ENCODE measurements at places on chromosomes 2 and 18.
A peak's percentile ranks its signal among the peaks of the same experiment; 100 is the strongest.

DNA sequence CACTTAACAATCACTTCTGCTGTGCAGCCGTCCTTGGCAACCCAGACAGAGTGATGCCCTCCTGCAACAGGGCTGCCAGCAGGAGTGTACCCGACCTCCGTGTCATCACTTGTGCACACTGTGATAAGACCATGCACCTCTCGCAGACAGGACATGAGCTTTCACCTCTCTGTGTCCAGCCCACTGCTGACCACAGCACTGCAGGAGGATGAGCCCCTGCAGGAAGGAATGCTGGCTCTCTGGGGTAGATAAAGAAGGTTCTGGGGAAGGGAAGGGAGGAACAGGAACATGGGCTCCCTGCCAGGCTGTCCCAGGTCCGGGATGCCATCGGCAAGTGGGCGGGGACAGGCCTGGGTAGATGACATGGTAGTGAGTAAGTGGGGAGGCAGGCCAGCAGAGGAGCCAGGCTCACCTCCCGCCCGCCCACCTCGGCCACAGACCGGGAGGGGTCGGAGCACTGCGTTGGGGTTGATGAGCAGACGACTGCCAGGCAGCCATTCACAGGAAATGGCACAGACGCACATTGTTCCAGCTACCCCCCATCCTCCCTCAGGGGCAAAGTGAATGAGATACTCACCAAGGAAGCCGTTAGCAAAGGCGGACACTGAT lies 18.6 kb upstream of the COL6A3 start:
- DNase-seq = no peak

GRCh38 chr2:212727751-212728150 lies 189.1 kb upstream of the ERBB4 start:
- no peak for DNase-seq

- DNase-seq = no peak
These were observed 34.9 kb downstream of the SULT1C2 start for GRCh38 chr2:108323619-108324018.

DNA sequence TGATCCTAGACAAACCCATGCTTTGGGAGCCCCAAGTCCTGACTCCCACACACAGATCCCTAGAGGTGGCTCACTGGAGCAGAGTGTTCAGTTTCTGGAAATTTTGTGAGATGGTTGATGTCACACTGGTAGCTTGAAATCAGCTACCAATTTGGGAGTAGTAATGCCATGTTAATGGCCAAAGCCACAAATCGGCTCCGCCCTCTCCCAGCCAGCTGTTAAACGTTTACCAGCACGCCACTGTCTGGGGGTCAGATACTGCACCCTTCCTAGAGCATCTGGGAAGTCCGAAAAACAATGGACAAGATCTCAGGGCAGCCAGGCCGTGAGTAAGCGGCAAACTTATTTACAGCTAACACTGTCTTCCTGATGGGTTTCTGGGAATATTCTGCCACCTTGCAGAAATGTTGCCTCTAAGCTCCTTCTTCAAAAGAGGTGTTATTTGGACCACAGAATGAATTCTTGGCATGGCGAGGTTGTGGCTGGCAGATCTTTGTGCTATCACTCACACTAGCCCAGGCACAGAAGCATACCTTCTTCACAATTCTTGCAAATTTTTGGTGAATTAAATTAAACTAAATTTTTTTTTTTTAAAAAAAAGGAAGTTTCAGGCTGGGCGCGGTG lies 60.2 kb upstream of the FZD7 start:
- DNase-seq = no peak

- no peak for DNase-seq
These were observed 110.9 kb upstream of the DNAJC10 start for GRCh38 chr2:182605166-182605565.

DNA sequence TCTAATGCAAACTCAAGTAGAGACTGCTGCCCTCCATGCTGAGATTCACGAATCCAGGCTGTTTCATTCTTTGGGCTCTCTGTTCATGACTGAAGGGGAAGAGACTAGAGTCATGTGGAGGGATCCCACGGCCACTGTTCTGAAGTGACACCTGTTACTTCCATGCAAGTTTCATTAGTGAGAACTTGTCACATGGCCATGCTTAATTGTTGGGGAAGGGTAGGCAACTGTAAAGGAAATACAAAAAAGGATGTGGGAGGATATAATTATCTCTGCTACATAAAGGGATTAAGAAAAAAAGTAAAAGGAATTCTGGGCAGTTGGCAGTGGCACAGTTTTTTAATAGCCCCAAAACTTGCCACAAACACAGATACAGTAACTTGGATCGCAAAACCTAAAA lies 28.0 kb upstream of the PSME4 start:
- no peak for DNase-seq

GRCh38 chr2:86123328-86123925 lies 17.4 kb downstream of the PTCD3 start:
- DNase-seq = no peak

DNA sequence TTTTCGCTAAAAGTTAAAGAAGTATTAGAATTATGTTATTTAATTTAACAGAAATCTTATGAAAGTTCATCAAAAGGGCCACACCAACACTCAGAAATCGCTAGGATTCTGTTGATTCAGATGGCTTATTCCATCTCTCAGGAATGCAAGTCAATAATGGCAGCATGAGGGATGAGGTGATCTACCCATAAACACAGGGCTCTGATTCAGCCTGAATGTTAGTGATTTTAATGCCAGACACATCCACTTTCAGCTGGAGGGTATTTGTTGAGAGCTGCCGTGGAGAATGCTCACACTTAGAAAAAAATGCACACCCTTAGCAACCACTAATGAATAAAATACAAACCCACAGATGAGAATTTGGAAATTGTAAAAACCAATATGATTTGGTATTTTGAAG lies 173.3 kb upstream of the ERBB4 start:
- no peak for DNase-seq

DNA sequence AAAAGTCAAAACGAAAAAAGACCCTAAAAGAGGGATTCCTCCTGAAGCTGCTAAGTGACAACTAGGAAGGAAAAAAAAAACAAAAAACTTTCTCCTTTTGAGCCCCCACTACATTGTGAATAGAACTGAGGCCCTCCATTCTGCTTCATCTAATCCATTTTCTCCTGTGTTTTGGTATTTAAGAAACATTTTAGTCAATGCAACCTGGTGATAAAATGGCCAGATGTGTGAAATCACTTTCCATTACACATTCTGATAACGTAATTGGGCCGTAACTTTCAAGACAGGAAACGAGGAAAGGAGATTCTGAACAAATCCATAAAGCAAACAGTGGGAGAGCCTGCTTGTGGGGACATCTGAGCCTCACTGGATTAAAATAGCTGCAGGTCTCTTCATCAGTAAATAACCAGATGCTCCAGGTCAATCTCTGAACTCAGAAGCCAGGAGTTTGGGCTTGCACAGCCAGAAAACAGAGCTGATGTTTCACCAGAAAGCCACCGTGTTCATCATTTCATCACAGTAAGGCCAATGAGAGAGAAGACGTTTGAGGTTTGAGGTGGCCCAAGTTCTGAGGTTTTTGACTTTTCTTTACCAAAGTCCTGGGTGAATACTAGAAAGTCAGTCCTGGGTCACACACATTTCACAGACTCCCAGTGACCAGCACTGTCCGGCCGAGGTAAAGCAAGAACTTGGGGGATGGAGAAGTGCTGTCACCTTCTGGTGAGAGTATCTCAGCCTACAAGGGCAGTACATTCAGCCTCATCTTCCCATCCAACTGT lies 47.8 kb downstream of the TGFA start:
- DNase-seq = no peak

- DNase-seq = no peak
These were observed 74.5 kb downstream of the INPP4A start for GRCh38 chr2:98519156-98519555.

DNA sequence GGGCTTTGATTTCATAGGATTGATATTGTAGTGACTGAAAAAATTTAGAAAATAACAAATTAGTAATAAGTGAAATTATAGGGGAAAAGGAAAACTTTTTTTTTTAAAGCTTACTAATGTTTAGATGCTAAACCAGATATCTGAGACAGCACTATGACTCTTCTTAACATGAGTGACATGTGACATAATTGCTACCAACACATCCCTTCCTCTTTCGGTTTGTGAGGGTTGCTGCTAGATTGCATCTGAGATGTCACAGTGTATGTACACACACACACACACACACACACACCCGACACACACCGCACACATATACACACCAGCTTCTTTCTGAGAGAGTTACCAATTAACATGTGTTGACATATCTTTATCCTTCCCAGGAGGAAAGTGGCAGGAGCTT lies 18.0 kb downstream of the RAPGEF4 start:
- DNase-seq = no peak

DNA sequence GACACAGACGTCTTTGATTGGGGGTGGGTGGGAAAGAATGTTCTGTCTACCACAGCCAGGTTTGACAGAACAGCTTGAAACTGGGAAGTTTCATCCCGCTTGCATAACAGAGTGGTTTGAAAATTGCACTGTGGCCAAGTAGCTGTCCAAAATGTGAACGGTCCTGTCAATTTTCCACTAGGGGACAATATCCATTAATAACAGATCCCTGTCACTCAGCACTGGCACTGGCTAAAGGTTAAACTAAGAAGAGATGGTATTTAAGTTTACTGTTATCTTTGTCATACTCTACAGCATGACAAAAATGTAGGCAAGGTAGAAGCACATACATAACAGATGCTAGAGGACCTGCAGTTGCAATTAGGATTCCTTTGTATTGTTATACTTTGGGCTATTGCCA lies 55.6 kb upstream of the ACMSD start:
- DNase-seq = no peak

- no peak for DNase-seq
These were observed 9.8 kb downstream of the TBR1 start for GRCh38 chr2:161425728-161426454.

- no peak for DNase-seq
These were observed 16.5 kb downstream of the SCLY start for GRCh38 chr2:238077292-238077691.

DNA sequence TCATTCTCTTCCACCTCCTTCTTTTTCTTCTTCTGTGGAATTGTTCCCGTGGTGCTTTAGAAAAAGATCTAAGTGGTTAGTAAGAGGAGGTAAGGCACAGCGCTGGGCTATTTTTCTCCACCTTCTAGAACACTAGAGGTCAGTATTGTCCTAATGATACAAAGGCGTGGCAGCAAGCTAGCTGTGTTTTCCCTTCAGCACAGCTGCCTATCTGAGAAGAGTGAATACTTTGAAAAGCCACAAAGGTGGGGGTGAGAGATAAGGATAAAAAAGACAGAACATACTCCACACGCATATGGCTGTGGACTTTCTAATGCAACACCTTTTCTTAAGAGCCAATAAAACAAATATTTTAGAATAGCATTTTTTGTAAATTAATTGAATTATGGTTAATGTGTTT lies 2.1 kb downstream of the CNTNAP5 start:
- peak; percentile 62 for DNase-seq

DNA sequence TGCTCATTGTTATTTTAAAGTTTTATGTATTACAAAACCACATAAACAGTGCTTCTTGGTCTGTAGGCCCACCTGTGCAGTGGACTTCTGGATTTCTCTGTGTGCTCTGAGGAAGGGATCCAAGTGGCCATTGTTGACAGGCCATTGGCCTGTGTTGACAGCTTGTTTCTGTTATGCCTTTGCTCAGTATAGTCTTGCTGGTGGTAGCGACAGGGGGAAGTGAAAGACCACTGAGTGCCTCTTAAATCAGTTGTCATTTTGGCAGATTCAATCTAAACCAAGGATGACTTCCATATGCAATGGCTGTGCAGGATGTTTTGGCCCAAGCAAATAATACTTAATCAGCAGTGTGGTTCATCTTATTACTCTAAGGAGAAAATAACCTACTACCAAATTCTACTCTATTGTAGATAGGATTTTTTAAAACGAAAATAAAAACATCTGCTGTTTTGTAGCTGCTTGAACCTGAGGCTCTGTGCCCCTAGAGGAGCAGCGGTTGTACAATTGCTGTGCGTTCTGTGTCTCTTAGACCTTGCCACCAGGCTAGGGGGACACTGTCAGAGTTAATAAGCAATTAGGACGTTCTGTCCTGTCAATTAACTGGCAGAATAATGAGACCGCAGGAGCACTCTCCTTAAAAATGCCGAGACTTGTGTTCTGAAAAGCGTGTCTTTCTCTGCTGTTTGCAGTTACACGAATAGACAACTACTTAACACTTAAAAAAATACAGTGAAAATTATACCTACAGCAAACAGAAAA lies 108.2 kb downstream of the RHBDD1 start:
- DNase-seq = no peak

DNA sequence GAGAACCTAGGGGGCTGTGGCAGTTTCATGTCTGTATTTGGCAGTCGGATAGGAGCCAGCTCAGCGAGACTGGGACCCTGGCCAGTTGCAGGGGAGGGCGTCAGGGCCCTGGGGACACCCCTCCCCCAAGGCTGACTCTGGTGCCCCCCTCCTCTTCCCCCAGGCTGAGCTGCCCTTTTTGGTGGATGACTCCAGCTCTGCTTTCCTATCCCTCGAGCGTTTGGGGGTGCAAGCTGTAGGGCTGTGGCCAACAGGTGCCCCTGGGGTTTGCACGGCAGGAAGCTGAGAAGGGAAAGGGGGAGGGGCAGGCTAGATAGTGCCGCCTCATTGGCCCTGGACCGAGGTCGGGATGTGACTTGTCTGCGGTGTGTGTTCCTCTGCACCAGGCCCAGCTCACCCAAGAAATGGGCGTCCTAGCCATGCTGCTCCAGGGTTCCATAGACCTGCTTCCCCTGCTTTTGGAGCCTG lies 26.4 kb downstream of the SPEG start:
- DNase-seq = peak; percentile 54

- no peak for DNase-seq
These were observed 209.8 kb downstream of the HAUS1 start for GRCh38 chr18:46314011-46314410.

- DNase-seq = no peak
These were observed 697.2 kb upstream of the SLC8A1 start for GRCh38 chr2:41149054-41149453.

GRCh38 chr2:120323214-120323613 lies 22.7 kb upstream of the INHBB start:
- no peak for DNase-seq

DNA sequence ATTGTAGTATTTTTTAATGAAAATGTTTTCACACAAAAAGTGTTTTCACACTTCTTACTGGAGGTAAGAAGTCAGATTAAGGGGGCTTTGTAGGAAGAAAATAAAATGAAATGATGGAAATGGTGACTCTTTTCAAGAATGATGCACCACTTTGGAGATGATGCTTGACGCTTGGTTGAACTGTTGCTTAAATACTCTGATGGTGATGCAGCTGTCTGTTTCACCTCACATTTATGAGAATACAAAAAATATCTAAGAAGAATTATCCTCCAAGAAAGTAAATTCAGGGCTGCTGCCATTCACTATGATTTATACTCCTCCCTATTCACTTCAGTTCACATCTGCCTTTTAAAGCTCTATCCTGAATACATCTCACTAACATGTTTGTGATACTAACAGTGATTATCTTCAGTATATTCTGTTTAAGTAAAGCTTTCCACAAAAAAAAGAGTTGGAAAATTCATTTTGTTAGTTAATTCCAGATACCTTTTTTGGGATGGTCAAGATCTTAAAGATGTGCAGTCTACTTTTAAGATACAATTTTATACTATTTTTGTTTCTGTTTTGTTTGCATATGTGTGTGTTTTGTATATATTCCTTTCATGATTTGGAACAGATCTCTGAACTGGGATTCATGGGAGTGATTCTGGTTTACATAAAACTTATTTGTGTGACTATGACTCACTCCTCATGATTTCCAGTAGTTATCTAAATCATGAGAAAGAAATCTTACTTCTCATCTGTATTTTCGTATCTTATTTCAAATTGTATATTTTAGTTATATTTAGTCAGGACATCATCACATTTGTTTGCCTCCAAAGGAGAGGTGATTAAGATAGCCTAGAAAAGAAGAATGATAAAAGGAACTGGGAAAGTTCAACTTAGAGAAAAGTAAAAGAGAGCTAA lies 53.1 kb downstream of the SLC39A10 start:
- DNase-seq = no peak

GRCh38 chr2:7795778-7796563 lies 878.8 kb downstream of the RNF144A start:
- peak; percentile 28 for DNase-seq
